ENCODE measurements at places on chromosomes 16 and 17. TPM values are rescaled to one million over a fixed set of nuclear protein-coding genes. Genes with fewer than 3 reads are reported as not detected.
A peak's percentile ranks its signal among the peaks of the same experiment; 100 is the strongest.

DNA sequence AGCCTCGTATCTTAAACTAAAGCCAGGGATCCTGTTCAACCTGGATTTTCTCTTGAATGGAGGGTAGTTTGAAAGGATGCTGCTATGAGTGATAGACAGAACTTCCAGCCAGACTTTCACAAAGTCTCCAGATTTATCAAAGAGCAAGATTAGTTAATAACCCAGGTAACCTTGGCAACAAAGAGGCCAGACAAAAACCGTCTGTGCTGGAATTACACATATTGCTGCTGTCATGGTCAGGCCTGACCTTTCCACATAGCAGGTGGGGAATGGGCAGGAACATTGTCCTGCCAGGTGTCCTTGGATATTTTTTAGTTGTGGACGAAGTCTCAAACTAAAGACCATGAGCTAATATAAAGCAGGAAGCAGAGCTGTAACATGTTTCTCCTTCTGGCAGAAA, 52.5 kb downstream of the HLF start:
- H3K4me1 ChIP-seq, result no peaks in the 10 kb centered on the region
- H3K36me3 ChIP-seq, result no peaks in the 10 kb centered on the region
- H3K4me3 ChIP-seq, result no peak overlapping the region
- no peak overlapping the region for H3K27ac ChIP-seq
- DNase-seq, result no peak
- H3K27me3 ChIP-seq, result no peaks in the 10 kb centered on the region

- no peak for DNase-seq
- no peak overlapping the region for H3K27ac ChIP-seq
- H3K4me1 ChIP-seq, result peaks cover 8% of the 10 kb centered on the region
- H3K27me3 ChIP-seq, result no peaks in the 10 kb centered on the region
Measured at GRCh38 chr17:17958982-17959381, 13.2 kb downstream of the TOM1L2 start.

DNA sequence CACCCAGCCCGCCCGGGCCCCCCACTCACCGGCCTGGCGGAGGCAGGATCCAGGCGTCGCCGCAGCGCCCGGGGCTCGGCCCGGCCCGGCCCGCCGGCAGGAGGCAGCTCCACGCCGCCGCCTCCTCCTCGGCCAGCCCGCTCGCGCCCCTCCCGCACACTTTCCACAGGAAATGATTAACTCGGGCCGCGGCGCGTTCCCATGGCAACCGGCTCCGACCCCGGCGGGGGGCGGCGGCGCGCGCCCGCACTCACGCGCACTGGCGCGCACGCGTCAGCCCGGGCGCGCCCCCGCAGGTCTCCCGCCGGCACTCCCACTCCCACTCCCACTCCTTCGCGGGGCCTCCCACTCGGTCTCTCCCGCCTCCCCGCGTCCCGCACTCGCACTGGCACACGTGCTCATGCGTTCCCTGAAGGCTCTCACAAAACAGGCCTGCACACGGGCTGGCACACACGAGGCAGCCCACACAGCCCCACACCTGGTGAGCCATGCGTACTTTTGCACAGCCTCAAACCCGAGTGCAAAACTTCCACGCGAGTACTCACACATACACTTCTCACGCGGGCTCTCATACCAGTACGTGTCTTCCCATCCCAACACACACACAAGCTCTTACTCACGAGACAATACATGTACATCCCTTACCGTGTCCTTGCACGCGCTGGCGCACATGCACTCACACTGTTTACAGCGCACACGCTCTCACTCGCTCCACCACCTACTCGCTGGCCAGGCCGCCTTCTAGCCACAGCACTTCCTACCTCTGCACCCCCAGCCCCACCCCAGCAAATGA, at the start of gene KIFC3:
TSS of gene KIFC3 (minus strand) at position 151 of the 793 bp plus-strand sequence. CDS start 4,248 bp downstream, outside the sequence.
- H3K27me3 ChIP-seq, result peaks cover 51% of the 10 kb centered on the region
- peak within 1 kb of the TSS; percentile 71 for H3K4me3 ChIP-seq
- peaks cover 24% of the 10 kb centered on the region for H3K4me1 ChIP-seq
- H3K27ac ChIP-seq, result no peak within 1 kb of the TSS
- DNase-seq, result peak; percentile 79

- H3K27me3 ChIP-seq, result no peaks in the 10 kb centered on the region
- H3K4me1 ChIP-seq, result no peaks in the 10 kb centered on the region
- no peak overlapping the region for H3K4me3 ChIP-seq
- no peak for DNase-seq
- H3K27ac ChIP-seq, result no peak overlapping the region
Measured at GRCh38 chr16:75506574-75506973, 11.3 kb upstream of the CHST6 start.

DNA sequence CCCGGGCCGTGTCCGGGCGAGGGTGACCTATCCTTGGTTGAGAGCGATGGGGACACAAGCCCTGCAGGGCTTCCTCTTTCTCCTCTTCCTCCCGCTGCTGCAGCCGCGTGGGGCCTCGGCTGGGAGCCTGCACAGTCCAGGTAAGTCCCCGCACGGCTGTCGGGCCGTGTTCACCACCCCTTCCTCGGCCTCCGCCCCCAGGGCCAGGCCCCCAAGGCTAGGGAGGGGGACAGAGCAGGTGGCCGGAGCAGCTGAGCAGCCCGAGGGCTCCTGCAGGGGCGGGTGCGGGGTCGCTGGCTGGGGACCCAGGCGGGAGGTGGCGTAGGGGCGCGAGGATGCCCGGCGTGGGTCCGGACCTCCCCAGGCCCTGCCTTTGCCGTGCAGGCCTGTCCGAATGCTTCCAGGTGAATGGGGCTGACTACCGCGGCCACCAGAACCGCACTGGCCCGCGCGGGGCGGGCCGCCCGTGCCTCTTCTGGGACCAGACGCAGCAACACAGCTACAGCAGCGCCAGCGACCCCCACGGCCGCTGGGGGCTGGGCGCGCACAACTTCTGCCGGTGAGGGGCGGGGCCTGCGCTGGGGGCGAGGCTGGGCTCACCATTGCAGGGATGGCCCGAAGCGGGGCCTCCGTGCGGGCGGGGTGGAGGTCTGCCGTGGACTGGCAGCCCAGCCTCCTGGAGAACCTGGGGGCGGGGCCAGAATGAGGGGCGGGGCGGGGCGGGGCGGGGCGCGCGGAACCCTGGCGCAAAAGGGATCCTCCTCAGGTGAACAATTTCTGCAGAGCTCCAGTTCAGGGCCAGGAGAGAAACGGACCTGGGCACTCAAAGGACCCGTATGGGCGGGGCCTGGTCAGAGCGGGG, 631 bp downstream of the KREMEN2 start:
- no peak overlapping the region for H3K27ac ChIP-seq
- no peaks in the 10 kb centered on the region for H3K36me3 ChIP-seq
- H3K27me3 ChIP-seq, result peaks cover 70% of the 10 kb centered on the region

- H3K27me3 ChIP-seq, result peaks cover 8% of the 10 kb centered on the region
- DNase-seq, result no peak
- H3K27ac ChIP-seq, result no peak overlapping the region
- peaks cover 17% of the 10 kb centered on the region for H3K4me1 ChIP-seq
Measured at GRCh38 chr17:74280093-74280513, 6.1 kb downstream of the DNAI2 start.

GRCh38 chr16:58381661-58382060, 10.6 kb upstream of the GINS3 start:
- H3K4me1 ChIP-seq, result no peaks in the 10 kb centered on the region
- no peaks in the 10 kb centered on the region for H3K27me3 ChIP-seq
- no peak for DNase-seq
- no peak overlapping the region for H3K4me3 ChIP-seq

DNA sequence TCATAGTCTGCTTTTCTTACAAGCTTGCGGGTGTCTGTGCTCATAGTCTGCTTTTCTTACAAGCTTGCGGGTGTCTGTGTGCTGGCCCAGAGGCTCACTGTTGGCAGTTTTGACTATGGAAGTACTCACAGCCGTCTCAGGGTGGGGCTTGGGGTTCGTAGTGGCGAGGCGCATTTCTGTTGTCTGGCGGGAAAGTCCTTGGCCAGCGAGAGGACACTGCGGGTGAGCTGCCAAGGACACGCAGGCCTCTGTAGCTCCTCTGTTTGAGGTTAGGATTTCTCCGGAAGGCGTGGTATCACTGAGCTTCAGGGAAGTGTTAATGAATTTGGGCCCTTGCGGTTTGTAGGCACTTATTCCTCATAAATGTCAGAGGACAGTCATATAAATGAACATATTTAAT, 13.5 kb downstream of the TBCD start:
- H3K27me3 ChIP-seq, result no peaks in the 10 kb centered on the region
- H3K27ac ChIP-seq, result no peak overlapping the region
- H3K4me1 ChIP-seq, result no peaks in the 10 kb centered on the region
- H3K4me3 ChIP-seq, result no peak overlapping the region

DNA sequence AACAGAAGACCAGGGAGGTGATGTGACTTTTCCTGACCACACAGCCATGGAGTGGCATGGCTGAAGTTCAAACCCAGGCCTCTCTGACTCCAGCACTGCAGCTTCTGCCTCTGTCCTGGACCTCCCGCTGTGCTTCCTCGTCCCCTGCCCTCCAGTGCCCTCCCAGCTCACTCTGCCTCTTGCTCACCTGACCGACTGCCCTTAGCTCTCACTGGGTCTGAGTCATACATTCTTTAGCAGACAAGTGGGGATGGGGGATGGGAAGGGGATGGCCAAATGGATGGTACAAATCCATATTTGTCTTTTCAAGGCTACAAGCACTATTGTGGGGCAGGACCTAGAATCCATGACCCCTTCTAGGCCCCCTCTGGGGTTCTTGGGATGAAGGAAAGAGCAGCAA, 33.0 kb downstream of the PITPNM3 start:
- no peak for DNase-seq
- no peaks in the 10 kb centered on the region for H3K4me1 ChIP-seq
- no peaks in the 10 kb centered on the region for H3K27me3 ChIP-seq
- no peak overlapping the region for H3K4me3 ChIP-seq

- H3K27ac ChIP-seq, result no peak overlapping the region
- no peaks in the 10 kb centered on the region for H3K36me3 ChIP-seq
- DNase-seq, result no peak
- H3K27me3 ChIP-seq, result peaks cover 14% of the 10 kb centered on the region
- H3K4me3 ChIP-seq, result no peak overlapping the region
Measured at GRCh38 chr17:77798031-77798430, 160.5 kb upstream of the TNRC6C start.

- no peak overlapping the region for H3K4me3 ChIP-seq
- no peak for DNase-seq
- peaks cover 5% of the 10 kb centered on the region for H3K27me3 ChIP-seq
Measured at GRCh38 chr16:67025210-67025550, 3.8 kb upstream of the CBFB start.

DNA sequence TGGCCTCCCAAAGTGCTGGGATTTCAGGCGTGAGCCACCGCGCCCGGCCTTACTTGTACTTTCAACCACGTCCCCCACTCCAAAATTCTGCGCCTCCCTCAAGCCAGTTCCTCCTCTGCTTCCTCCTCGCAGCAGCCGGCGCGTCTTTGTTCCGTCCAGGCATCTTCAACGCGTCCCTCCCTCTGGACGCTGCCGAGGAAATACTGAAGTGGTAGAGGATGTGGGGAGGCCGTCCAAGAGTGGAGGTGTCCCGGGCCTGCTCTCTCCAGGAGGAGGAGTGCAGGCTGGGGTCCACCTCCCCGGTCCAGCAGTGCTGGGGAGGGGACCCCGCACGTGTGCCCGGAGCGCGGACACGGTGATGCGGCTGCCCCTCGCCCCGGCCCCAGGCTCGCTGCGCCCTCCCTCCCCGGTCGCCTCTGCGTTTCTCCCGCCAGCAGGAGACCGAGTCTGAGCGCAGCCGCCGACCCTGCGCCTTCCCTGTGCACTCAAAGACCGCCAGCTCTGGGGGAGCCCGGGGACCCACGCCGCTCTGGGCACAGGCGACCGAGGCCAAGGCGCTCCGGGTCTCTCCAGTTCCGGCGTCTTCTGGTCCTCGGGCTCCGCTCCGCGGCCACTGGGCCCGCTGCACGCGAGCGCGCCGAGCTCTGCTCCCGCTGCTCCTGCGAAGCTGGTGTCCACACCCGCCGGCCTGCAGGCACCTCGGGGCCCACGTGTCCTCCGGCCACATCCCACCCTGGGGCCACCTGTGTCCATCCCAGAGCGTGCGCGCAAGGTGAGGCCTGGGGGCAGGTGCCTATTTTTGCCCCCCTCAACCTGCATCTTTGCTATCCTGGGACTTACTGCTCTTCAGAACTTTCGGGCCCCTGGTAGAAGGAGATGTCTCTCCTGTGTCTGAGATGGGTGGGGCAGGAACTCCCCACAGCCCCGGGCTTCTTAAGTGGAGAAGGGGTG, 31.7 kb downstream of the OSBPL7 start:
- H3K4me1 ChIP-seq, result no peaks in the 10 kb centered on the region
- H3K27ac ChIP-seq, result no peak overlapping the region
- H3K4me3 ChIP-seq, result peak overlapping the region; percentile 59
- peaks cover 97% of the 10 kb centered on the region for H3K27me3 ChIP-seq

DNA sequence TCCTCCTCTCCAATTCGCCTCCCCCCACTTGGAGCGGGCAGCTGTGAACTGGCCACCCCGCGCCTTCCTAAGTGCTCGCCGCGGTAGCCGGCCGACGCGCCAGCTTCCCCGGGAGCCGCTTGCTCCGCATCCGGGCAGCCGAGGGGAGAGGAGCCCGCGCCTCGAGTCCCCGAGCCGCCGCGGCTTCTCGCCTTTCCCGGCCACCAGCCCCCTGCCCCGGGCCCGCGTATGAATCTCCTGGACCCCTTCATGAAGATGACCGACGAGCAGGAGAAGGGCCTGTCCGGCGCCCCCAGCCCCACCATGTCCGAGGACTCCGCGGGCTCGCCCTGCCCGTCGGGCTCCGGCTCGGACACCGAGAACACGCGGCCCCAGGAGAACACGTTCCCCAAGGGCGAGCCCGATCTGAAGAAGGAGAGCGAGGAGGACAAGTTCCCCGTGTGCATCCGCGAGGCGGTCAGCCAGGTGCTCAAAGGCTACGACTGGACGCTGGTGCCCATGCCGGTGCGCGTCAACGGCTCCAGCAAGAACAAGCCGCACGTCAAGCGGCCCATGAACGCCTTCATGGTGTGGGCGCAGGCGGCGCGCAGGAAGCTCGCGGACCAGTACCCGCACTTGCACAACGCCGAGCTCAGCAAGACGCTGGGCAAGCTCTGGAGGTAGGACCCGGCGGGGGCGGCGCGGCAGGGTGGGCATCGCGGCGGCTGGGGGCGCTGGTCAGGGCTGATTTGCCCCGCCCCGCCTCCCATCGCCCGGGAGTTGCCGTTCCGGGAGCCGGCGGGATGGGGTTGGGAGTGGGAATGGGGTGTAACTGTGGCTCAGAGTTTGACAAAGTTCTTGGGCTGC, 567 bp downstream of the SOX9 start:
- peak overlapping the region; percentile 87 for H3K4me3 ChIP-seq
- no peak overlapping the region for H3K27ac ChIP-seq
- H3K4me1 ChIP-seq, result peaks cover 60% of the 10 kb centered on the region
- peak; percentile 71 for DNase-seq

GRCh38 chr16:85639529-85640253, 26.6 kb downstream of the GSE1 start:
- H3K27me3 ChIP-seq, result no peaks in the 10 kb centered on the region
- no peak overlapping the region for H3K4me3 ChIP-seq
- H3K27ac ChIP-seq, result no peak overlapping the region
- H3K36me3 ChIP-seq, result no peaks in the 10 kb centered on the region
- H3K4me1 ChIP-seq, result peaks cover 3% of the 10 kb centered on the region
- DNase-seq, result no peak

- no peak overlapping the region for H3K4me3 ChIP-seq
- H3K27me3 ChIP-seq, result no peaks in the 10 kb centered on the region
- H3K36me3 ChIP-seq, result peaks cover 5% of the 10 kb centered on the region
- H3K27ac ChIP-seq, result no peak overlapping the region
- no peaks in the 10 kb centered on the region for H3K4me1 ChIP-seq
Measured at GRCh38 chr17:59914274-59914854, 21.4 kb downstream of the RPS6KB1 start.

GRCh38 chr16:3121851-3122467, 9.6 kb downstream of the ZNF205 start:
- no peak overlapping the region for H3K4me3 ChIP-seq
- H3K27ac ChIP-seq, result no peak overlapping the region
- no peaks in the 10 kb centered on the region for H3K36me3 ChIP-seq
- peaks cover 5% of the 10 kb centered on the region for H3K4me1 ChIP-seq

Gene KRTAP4-4
- total RNA-seq, result not detected

Gene C16orf46
- 2.5 TPM for total RNA-seq

Gene RNF222
- total RNA-seq, result not detected

Gene RNU2-1
- not detected for total RNA-seq

Gene PLEKHG4
- 4.0 TPM for total RNA-seq
